ENCODE measurements at places on chromosomes 3 and 15.

DNA sequence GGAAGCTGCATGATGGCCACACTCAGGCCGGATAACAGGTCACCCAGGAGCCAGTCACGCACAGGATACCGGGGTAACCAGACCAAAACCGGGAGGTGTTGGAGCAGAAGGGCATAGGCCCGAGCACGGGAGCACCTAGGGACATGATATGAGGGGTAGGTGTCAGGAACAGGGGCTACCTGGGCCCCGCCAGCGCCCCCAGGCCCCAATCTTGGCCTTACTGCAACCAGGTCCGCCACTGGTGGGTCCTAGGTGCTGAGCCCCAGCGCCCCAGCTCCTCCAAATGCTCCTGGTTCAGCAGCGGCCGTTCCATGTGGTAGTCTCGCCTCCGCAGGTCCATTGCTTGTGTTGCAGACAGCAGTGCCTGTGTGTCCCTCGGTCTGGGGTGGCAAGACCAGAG, 2.0 kb downstream of the SLC26A6 start:
- no peak for DNase-seq

GRCh38 chr15:50108461-50108860, 10.6 kb downstream of the ATP8B4 start:
- no peak for DNase-seq

DNA sequence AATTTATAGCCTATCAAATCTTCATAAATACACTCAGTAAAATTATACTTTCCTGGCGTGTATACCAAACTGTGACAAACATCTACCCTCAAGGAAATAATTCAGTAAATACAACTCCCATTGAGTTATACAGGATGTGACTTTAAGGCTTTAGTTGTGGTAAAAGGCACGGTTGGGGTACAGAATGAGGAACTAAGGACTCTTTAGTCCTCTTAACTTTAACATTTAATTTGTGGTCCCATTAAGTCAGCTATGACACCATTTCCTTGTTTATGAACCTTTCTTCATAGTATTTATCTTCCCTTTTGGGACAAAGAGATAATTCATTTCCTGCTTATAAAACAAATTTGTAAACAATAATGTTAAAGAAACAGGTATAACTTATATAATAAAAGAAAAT, 30.2 kb downstream of the IFT80 start:
- no peak for DNase-seq

- no peak for DNase-seq
These were observed 249.2 kb upstream of the SETMAR start for GRCh38 chr3:4053975-4054374.

DNA sequence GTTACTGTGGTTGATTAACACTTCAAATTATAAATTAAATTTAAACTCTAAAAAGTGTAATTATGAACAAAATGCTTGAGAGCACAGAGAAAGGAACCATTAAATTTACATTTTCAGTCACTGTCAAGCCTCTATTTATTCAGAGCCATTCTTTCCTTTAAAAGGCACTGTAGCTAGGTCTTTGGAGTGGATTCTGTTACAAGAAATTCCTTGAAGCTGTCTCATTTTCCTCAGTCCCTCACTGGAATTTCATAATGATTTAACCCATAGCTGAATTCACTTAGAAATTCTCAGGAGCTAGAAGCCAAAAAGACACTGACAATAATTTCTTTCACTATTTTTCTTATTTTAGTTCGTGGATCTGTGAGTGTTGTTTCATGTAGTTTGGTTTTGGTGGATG, 81.2 kb upstream of the TCF12 start:
- no peak for DNase-seq

- no peak for DNase-seq
These were observed 10.0 kb downstream of the FAM98B start for GRCh38 chr15:38463893-38464292.

DNA sequence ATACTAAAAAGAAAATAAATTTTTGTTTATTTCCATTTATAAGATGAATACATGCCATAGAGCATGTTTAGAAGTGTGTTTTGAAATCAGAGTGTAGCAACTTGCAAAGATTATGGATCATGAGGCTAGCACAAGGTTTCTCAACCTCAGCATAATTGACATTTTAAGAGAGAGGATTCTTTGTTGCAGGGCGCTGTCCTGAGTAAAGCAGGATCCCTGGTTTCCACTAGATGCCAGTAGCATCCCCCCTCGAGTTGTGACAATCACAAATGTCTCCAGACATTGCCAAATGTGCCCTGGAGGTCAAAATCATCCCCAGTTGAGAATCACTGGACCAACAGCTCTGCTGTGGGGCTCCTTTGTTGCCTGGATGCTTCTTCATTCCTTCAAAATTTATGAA, 128.5 kb upstream of the RBMS3 start:
- no peak for DNase-seq

GRCh38 chr3:36681867-36682266, 82.5 kb downstream of the DCLK3 start:
- DNase-seq: no peak

GRCh38 chr3:89740080-89740880, 632.9 kb downstream of the EPHA3 start:
- DNase-seq: peak; percentile 14

DNA sequence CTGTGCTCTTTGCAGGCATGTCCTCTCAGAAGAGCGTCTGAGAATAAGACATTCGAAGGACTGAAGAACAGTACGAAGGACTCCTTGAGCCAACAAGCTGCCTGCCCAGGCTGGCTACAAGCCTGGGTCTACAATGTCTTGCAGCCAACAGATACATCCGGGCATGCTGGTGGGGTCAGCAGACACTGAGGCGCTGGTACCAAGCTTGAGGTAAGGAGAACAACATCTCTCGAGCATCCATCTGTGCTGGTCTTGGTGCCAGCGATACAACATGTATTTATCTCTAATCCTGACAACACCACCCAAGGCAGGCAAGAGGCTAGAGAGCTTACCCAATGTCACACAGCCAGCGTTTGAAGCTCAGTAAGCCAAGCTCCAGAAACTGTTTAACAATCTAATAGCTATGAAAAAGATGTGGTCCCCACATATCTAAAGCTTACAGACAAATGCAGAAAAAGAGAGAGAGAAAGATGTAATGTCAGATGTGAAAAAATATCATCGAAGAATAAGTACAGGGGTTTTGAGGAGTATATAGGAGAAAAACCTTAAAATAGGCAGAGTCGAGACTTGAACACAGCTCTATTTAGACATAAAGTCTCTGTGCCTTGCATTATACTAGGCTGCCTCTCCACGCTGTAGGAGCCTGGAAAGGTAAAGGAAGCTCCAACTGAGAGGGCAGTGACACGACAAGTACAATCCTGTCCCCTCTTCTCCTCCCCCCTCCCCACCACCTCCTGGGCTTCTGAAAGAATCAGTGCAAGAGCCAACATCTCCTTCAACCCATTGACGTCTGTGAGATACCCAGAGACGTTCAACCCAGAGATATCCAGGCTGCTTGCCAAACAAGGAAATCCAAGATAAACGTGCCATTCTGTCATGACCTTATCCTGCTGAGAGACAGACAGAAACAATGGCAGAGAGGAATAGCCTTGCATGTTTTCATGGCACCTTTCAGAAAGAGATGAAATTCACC, 39.4 kb downstream of the WWTR1 start:
- no peak for DNase-seq

DNA sequence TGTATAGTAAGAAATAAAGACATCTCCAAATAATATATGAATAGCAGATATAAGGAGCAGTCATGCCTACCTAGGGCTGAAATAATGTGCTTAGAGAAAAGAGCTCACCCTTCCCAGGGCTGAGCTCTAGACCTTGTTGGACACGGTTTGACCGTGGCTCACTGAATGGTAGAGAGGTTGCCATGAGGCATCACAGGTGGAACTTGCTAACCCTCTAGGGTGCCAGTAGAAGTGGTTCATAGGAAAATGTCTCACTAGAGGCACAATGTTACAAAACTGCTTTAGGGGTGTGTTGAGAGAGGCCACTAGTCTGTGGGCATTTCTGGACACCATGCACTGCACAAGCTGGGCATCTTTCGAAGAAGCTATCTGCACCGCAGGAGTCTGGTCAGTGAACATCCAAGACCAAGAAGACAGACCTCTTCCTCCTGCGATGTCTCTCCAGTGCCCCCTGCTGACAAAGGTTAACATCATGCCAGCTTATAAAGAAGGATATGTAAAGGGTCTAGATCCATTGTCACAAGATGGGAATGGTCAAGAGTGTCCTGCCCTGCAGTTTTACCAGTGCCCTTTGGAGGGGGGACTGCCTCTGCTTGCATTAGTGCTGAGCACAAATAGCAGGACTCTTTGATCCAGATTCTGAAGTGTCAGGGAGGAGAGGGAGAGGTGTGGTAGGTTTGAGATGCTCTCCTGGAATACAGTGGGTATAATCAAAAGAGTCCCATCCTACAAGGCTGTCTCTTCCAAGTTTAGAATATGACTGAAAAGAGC, 266.8 kb downstream of the ZNF385D start:
- no peak for DNase-seq

GRCh38 chr15:69390575-69390974, 23.6 kb upstream of the KIF23 start:
- no peak for DNase-seq

- no peak for DNase-seq
These were observed 2.5 kb downstream of the AMOTL2 start for GRCh38 chr3:134371542-134372324.

- DNase-seq: no peak
These were observed 18.3 kb downstream of the TMED3 start for GRCh38 chr15:79329171-79329611.

DNA sequence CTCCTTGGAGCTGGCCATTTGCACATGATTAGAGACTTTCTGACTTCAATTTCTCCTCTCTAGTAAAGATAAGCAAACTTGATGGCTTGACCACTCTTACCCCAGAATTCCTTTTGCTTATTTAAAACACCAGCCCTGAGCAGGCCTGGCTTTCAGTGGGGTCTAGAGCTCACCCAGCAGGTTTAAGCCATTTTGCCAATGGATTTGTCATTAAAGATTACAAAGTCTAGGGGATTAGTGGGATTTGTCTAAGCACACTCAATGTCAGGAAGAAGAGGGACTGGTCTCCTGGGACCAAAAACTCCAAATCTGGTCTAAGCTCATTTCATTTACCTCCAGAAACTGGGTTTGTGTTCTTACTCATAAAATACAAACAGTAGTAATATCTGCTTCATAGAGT, 57.3 kb upstream of the SNTN start:
- no peak for DNase-seq

- DNase-seq: peak; percentile 20
These were observed 34.8 kb downstream of the MAP1A start for GRCh38 chr15:43552256-43552655.

DNA sequence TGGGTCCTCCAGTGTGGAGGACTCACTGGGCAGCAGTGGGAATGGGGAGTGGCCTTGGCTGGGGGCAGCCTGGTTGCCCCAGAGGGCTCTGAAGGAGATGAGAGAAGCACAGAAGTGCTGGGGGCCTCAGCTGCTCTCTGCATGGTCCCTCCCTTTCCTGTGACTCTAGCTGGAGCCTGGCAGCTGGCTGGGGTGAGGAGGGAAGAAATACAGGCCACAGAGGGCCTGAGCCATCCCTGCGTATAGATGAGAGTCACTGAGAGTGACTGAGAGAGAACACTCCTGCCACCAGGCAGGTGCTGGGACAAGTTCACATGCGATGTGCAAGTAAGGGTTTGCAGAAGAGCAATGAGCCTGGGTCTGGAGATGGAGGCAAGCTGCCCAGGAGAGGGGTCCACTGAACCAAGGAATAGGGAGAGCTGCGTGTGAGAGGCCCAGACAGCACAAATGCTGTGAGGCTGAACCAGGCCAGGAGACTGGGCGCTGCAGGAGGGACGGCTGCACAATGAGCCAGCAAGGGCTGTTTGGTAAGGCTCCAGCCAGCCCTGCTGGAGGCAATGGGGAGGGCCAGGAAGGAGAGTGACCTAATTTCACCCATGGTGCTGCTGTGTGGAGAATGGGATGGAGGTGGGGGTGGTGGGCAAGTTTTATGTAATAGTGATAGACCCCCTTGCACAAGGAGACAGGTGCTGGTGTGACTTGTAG, 87.2 kb downstream of the CLSTN2 start:
- no peak for DNase-seq

DNA sequence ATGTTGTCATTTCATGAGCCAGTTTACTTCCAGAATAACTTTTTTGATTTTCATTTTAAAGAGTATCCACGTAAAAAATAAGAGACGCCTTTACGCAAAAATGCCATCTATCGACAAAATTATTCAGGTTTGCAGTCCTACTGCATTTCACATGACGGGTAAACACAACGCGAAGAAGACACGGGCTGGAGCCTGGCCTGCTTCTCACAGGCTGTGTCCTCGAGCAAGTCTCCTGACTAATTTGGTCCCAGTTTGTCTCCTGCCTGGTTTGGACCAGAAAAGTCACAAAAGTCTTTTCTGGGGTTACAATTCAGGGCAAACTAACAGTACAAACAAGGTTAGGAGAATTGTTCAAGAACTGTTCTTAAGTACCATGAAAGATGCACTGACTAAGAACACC, 51.7 kb downstream of the CHSY1 start:
- no peak for DNase-seq

- DNase-seq: no peak
These were observed 374.7 kb upstream of the GOLIM4 start for GRCh38 chr3:168470380-168470779.

DNA sequence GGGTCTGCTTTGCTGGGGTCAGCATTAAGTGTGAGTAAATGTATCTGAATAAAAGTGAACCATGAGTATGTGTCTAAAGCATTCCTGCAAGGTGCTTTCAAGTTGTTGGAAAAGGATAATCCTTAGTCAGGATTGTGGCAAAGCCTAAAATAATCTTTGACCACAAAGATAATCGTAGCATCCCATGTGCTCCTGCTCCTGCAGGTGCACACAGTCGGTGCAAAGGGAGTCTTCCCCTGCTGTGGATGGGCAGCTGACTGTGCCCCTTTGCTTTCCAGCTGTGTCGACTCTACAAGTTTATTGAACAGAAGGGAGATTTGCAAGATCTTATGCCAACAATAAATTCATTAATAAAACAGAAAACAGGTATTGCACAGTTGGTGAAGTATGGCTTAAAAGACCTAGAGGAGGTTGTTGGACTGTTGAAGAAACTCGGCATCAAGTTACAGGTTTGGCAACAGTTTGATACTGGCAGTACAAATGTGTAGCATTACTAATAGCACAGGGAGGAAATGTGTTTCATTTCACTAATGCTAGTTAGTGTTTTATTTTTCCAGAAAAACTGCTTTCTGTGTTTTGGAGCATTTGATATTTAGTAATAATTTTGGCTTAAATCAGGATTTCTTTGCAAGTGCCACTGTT, 22.6 kb downstream of the SRP14 start:
- DNase-seq: no peak

- DNase-seq: no peak
These were observed 70.2 kb upstream of the PIK3R4 start for GRCh38 chr3:130816561-130817445.

GRCh38 chr3:30184091-30184810, 422.1 kb upstream of the TGFBR2 start:
- DNase-seq: no peak

- no peak for DNase-seq
These were observed 468.3 kb downstream of the GBE1 start for GRCh38 chr3:81293156-81293555.
